Stimulated activated effector memory CD8-positive, alpha-beta T cell treated with anti-CD3 and anti-CD28 coated beads, Interleukin-12 subunit alpha, Interleukin-12 subunit beta, amount 100 ng/mL, for 72 hours (primary cell): ENCODE measurements at places on chromosomes 2 and 18.

DNA sequence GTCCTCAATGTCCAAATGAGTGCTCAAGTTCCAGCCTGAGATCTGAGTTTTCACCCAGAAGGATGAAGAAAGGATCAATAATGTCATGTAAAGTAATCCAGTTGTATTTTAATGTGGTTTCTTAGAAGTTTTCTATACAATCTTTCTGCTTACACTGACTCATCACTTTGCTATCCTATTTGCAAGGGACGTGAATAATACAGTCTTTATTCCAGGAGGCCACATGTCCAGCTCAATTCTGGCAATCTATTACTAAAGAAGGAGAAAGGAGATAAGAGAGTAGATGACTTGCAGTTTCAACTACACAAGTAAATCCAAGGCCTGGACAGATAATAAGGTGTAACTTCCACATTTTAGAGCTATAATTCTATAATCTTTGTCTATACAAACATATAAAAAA, 601.1 kb upstream of the SETBP1 start:
- no peak for DNase-seq

- DNase-seq: no peak
These were observed 6.1 kb downstream of the ARPC2 start for GRCh38 chr2:218223046-218223445.

DNA sequence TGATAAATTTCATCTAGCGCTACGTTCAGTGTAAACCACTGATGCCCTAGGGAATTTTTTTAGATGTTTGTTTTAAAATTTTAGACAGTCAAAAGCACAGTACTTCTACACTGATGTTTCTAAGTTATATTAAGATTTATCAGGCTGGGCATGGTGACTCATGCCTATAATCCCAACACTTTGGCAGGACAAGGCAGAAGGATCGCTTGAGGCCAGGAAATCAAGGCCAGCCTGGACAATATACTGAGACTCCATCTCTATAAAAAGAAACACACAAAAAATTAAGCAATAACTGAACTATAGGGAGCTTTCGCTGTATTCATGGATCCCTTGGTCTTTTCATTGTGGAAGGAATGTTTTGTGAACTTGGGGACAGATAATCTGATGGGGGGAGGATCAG, 50.6 kb upstream of the MAPRE2 start:
- no peak for DNase-seq

GRCh38 chr2:227461811-227462461, 10.0 kb upstream of the AGFG1 start:
- no peak for DNase-seq

DNA sequence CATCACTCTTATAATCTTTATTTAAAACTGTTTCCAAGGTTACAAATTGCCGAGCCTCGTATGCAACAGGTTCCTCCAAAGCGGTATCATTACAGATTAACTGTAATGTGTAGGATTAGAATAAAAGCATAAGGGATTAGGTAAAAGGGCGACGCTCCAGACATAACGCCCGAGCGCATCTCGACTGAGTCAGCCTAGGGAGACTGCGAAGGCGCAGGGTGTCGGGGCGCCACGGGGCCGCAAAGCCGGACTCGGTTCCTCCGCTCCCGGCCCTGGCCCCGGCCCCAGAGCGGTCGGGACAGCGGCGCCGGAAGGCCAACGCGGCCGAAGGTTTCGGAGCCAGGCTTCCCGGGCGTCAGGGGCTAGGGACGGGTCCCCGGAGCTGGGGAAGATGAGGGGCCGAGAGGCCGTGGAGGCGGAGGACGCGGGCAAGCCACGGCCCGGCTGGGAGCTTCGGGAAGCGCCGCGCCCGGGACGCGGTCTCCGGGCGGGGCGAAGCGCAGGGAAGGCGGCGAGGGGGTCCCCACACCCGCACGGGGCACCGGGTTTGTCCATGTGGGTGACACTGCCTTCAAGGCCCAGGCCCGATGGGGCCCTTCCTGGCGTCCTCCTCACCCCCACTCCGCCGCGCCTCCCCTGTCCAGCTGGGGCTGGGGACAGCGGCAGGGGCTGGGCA, 12.9 kb upstream of the SIX3 start:
- no peak for DNase-seq

GRCh38 chr18:41955688-41956087, 654 bp downstream of the PIK3C3 start:
- no peak for DNase-seq

DNA sequence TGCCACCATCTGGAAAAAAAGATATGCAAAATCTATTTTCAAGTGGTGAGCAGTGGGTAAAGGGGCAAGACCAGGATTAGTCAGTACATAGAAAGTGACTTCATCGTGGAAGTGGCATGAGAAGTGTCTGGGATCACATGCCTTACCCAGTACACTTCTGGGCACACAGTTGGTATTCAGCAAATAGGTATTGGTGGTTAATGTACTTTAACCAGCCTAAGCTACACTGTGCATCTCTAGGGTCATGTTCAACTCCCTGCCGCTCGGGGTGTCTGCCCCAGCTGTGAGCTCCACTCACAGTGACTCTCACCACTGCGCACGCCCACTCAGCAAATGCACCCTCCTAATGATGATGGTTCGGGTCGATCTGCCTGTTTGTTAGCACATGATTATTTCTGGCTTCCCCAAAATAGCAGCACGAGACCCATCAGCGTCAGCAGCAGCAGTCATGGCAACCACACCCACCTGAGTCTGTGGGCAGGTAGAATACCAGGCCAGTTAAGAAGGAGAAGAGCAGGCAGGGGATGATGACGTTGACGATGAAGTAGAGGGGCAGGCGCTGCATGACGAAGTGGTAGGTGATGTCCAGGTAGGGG, 11.1 kb downstream of the CHRNA1 start:
- DNase-seq: no peak

GRCh38 chr18:11957636-11958035, 23.7 kb upstream of the IMPA2 start:
- DNase-seq: no peak

DNA sequence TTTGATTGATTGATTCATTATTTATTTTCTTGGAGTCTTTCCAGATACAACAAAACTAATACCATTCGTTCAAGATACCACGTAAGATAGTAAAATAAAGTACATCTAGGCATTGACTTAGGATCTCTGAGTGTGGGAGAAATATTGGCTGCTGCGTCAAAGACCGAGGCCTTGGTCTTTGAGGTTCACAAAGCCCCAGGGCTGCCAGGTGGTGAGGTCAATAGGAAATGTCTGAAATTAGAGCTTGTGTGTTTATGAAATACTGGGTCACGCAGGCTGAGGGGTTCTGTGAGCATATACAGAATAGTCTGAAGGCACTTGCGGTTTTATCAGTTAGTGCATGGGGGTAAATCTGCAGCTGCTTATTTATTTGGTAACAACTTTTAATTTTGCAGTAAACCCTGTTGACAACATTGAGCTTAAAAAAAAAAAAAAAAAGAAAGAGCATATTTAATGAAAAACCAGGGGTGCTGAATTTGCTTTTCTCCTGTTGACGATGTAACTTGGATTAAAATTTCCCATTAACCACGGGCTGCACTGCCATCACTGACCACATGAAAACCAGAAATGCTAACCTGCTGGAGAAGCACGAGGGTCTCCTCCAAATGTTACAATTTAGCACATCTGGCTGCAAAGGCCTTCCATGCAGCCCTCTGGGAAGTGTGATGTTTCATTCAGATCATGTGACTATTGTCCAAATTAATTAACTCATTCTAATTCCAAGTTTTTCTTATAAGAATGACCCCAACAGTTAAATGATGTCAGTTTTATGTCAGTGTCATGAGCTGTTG, 27.1 kb upstream of the SERPINB12 start:
- no peak for DNase-seq

DNA sequence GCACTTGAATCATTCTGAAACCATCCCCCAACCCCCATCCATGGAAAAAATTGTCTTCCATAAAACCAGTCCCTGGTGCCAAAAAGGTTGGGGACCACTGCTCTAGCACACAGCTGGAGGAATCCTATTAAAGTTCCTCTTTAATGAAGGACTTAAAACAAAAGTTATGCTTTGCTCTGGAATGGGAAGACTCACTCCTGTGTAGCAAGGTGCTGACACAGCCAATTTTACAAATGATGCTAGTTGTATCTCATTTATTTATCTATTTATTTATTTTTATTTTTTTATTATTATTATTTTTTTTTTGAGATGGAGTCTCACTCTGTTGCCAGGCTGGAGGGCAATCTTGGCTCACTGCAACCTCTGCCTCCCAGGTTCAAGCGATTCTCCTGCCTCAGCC, 58.9 kb upstream of the NDUFV2 start:
- no peak for DNase-seq

- DNase-seq: no peak
These were observed 211.6 kb upstream of the TNP1 start for GRCh38 chr2:217071416-217071815.

DNA sequence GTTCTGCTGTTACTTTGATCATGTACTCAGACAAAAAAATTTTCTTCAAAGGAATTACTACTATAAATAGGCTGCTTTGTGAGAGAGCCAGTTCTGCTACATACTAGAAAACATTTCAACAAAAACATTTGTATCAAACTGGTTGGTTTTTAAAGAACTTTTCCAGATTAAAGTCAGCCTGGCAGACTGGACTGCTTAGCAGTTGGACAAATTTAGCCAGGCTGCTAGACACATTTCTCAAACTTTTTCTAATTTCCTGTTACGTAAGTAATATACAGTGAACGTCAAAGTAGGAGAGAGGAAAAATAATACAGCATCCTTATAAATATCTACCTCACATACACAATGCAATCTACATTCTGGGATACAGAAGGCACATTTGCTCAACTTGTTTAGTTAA, 109.5 kb downstream of the SP3 start:
- DNase-seq: no peak

DNA sequence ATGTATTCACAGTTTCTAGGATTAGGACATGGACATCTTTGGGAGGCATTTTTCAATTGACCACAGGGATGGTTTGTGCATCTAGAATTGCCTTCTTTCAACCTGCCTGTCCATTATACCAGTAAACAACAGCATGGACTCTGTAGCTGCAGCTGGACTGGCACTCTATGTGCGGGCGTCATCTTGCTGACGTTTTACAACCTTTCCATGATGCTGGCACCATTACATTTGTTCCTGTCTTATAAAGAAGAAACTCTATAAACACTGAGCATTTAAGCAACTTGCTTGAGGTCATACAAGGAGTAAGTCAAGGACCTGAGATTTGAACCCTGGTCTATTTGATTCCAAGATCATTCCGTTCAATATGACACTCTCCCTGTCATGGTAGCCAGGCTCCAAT, 25.4 kb upstream of the IGFBP5 start:
- no peak for DNase-seq

DNA sequence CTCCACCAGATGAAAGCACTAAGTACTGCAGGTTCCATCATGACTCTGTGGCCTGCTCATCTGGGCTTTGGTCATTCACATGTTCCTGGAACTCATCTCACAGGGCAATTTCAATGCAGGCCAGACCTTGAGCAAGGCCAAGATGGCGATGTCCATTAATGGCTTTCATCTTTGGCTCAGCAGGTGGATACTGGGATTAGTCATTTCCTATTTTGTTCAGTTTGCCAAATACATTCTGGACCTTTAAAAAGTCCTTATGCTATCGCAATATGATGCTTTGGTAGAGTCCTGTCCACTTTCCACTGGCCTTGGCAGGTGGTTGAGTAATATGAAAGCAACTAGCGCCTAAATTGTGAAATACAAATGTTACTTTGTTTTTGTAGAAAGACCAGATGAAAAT, 170.1 kb upstream of the REV1 start:
- DNase-seq: no peak

- no peak for DNase-seq
These were observed 2.3 kb downstream of the PTGR3 start for GRCh38 chr18:75206452-75207309.

- no peak for DNase-seq
These were observed 4.1 kb upstream of the ZNF397 start for GRCh38 chr18:35236571-35237363.

GRCh38 chr2:9288233-9288632, 81.6 kb downstream of the ASAP2 start:
- no peak for DNase-seq

DNA sequence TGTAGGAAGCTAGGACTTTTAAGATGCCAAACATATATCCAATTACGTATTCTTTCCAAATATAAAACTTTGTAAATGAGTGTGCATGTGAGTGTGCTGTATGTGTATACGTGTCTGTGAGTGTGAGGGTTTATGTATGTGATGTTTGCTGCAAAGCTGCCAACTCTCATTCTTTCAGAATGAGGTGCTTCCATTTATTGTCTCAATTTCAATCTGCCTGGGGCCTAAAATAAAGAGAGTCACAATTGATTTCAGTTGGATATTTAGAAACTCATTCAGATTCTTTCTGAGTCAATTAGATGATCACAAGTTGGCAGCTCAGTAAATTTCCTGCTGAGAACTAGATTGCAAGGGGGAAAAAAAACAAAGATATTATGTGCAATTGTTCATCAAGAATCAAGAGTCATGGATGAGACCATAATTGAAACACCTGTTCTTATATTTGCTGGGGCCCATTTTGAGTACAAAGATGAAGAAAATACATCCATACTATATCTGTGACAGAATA, 621.2 kb upstream of the ACVR2A start:
- no peak for DNase-seq

GRCh38 chr2:143205106-143205764, 76.0 kb downstream of the ARHGAP15 start:
- DNase-seq: no peak

GRCh38 chr2:151728804-151729414, 5.4 kb downstream of the NEB start:
- no peak for DNase-seq

GRCh38 chr18:26540043-26540628, 8.2 kb downstream of the KCTD1 start:
- no peak for DNase-seq

GRCh38 chr2:188292348-188293239, 920 bp downstream of the GULP1 start:
- no peak for DNase-seq
